ENCODE measurements at places on chromosomes 1 and 21. TPM values are rescaled to one million over a fixed set of nuclear protein-coding genes. Genes with fewer than 3 reads are reported as not detected.

Gene DCST1
- not detected for total RNA-seq

GRCh38 chr1:39346872-39347271 is 142.4 kb downstream of the MACF1 start:
- DNase-seq, result no peak

Gene DYNLT4
- not detected for total RNA-seq

GRCh38 chr1:47393141-47393540 is 22.9 kb upstream of the FOXE3 start:
- DNase-seq, result peak; percentile 13

GRCh38 chr1:194533641-194534040 is 1347.2 kb upstream of the B3GALT2 start:
- no peak for DNase-seq

Gene TSPAN2
- total RNA-seq, result 10.9 TPM

GRCh38 chr1:43238085-43238484 is 31.7 kb upstream of the TMEM125 start:
- DNase-seq, result peak; percentile 61

GRCh38 chr1:53659436-53659835 is 79.5 kb downstream of the GLIS1 start:
- no peak for DNase-seq

DNA sequence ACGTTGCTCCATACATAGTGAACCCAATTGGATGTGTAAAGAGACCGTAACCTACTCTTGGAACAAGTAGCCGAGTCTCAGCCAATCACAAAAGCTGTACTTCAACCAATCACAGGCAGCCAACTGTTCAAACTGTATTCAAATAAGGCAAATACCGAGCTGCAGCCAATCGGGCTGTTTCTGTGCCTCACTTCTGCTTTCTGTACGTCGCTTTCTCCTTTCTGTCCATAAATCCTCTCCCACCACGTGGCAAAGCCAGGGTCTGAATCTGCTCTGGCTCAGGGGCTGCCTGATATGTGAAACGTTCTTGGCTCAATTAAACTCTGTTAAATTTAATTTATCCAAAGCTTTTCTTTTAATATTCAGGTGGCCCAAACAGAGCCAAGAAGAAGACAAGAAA is 210.3 kb downstream of the URB2 start:
- DNase-seq, result no peak

Gene STXBP3
- total RNA-seq, result 13.7 TPM

DNA sequence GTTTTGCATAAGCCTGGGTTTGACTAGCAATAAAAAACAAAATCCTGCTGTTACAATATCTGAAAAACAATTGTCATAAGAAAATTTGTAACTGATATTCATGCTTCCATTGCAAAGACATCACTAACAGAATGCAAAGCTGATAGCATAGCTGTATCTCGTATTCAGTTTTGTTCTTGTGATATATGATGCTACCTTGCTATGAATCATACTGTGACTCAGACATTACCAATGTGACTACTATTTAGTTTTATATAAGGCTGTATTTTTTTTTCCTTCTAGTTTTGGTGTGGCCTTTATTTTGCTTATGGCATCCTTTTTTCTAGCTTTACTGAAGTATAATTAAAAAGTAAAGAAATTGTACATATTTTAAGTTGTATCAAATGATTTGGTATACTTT is 1381.8 kb downstream of the MRPL39 start:
- DNase-seq, result no peak

Gene NPR1
- total RNA-seq, result 187 TPM

DNA sequence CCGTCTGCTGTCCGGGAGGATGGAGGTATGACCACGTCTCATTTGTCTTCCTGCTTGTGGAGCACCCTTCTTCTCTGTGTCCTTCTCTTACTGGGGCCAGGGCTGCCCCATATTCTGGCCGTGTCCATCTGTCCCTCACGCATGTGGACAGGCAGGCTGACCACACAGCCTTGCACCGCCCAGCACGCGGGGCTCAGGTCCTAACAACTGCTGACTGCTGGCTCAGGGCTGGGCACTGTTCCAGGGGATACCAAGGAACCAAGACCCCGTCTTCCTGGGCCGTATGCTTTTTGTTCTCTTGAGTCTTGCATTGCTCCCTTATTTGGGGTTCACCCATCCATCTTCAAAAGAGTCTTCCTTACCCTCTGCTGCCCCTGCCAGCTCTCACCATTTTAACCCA is 17.5 kb upstream of the SPSB1 start:
- DNase-seq, result no peak

Gene KCNE2
- total RNA-seq, result not detected

GRCh38 chr1:1038694-1039093 is 18.8 kb downstream of the AGRN start:
- DNase-seq, result no peak

- no peak for DNase-seq
These were observed 59.6 kb upstream of the CYYR1 start for GRCh38 chr21:26632691-26633090.

DNA sequence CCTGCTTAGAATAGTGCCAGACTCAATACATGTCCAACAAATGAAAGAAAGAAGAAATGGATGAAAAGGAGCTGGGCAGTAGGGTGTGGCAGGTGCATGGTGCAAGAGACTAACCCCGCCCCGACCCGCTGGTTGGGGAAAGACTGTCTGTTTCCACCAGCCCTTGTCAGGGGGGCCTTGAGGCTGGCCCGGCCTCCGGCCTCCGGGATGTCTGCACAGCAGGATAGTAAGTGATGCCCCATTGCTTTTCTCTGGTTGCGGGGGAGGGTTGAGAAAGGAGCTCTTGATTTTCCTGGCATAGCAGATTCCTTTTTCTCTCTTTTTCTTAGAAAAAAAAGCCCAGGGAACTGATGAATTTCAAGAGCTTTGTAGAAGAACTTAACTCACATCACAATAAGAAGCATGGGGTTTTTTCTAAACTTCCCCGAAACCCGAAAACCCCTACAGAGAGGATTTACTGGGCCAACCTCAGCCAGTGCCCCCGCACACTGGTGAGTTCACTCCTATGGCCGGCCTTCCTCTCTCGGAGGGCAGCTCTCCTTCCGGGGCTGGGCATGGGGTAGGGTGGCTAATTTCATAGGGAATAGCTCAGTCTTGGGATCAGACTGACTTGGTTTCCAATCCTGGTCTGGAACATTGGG is 12.5 kb upstream of the TTC22 start:
- DNase-seq, result peak; percentile 34

DNA sequence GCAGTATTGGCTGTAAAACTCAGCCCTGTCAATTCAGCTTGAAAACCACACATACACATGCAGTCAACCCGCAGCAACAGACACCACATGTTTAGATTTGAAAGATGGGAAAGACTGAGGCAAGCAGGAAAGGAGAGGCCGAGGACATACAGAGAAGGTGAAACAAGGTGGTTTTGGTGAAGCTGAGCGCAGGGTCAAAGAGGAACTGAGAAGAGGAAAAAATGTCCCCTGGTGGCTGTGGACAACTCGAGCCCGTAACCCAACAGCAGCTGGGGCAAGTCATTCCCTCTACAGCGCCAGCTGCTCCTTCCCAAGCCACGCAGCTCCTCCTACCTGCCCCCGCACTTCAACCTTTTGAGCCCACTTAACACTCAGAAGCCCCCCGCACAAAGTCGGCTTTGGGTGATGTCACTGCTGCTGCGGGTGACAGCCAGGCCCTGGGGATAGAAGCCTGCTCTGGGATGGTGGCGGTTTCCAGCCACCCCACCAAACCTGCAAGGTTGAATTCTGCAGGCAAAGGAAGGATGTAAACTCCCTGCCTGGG is 63.0 kb downstream of the KCNN3 start:
- DNase-seq, result no peak

Gene SLC16A4
- 5.6 TPM for total RNA-seq

GRCh38 chr1:225965231-225965630 is 24.2 kb upstream of the LEFTY2 start:
- no peak for DNase-seq

- no peak for DNase-seq
These were observed 5.0 kb downstream of the SELP start for GRCh38 chr1:169624912-169625311.

Gene S100A2
- not detected for total RNA-seq

DNA sequence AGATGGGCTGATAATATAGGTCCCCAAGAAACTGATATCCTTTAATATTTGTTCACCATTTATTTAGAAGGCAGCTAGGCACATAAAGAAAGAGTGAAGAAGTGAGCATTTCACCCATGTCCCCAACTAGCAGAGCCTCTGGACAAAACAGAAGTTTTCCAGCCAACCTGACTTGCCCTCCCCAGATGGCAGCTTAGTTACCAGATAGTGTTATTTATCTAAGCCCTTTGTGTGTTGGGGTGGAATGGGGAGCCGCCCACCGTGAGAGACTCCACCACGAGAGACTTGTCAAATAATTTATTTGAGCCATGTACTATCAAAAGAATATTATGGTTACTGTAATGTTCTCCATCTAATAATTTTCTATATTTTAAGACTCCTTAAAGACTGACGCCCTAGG is 54.9 kb upstream of the C1orf198 start:
- DNase-seq, result no peak

DNA sequence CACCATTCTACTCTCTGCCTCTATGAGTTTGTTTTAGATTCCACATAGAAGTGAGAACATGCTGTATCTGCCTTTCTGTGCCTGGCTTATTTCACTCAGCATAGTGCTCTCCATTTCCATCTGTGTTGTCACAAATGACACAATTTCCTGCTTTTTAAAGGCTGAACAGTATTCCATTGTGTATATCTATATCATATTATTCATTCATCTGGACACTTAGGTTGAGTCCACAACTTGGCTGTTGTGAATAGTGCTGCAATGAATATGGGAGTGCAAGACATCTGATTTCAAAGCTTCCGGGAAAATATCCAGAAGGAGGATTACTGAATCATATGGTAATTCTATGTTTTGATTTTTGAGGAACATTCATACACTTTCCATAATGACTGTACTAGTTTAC is 20.1 kb upstream of the DONSON start:
- DNase-seq, result no peak

- DNase-seq, result no peak
These were observed 174.5 kb upstream of the POU3F1 start for GRCh38 chr1:38221006-38221649.

- DNase-seq, result no peak
These were observed 76.3 kb downstream of the RUSC1 start for GRCh38 chr1:155396874-155397476.

- no peak for DNase-seq
These were observed 21.0 kb downstream of the HSPA13 start for GRCh38 chr21:14361958-14362357.

DNA sequence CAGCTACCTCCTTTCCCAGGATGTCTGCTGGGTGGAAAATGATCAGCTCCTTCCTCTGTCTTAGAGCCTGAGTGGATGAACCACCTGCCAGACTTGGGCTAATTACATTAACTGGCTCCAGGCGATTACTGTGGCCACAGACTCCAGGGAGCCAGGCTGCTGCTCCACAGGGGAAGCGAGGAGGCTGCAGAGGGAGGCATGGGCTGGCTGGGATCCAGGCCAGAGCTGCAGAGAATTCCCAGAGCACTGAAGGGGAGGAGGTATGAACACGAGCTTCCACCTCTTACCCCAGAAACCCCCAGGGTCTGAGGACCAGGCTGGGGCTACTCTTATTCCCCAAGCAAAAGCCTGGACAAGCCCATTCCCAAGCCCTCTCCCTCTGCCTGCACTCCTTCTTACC is 136.0 kb upstream of the KLHDC7A start:
- DNase-seq, result no peak

Gene EVA1C
- total RNA-seq, result 147 TPM

DNA sequence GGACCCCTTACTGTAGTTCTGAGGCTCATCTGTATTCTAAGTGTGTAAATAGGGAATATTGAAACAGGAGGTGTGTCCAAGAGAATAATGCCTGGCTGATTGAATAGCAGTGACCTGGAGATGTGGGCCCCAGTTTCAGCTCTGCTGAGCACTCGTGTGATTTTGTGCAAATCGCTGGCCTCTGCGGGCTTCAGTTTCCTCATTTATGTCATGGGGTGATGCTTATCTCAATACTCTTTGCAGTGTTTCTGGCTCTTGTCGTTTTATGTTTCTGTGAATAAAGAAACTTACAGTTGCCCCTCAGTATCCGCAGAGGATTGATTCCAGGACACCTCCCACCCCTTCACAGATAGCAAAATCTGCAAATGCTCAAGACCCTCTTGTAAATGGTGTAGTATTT is 5.0 kb downstream of the COG2 start:
- no peak for DNase-seq

Gene CD1B
- not detected for total RNA-seq

Gene ADAMTSL4
- 85.3 TPM for total RNA-seq

GRCh38 chr1:161200421-161200991 is 1.7 kb upstream of the ADAMTS4 start:
- no peak for DNase-seq

DNA sequence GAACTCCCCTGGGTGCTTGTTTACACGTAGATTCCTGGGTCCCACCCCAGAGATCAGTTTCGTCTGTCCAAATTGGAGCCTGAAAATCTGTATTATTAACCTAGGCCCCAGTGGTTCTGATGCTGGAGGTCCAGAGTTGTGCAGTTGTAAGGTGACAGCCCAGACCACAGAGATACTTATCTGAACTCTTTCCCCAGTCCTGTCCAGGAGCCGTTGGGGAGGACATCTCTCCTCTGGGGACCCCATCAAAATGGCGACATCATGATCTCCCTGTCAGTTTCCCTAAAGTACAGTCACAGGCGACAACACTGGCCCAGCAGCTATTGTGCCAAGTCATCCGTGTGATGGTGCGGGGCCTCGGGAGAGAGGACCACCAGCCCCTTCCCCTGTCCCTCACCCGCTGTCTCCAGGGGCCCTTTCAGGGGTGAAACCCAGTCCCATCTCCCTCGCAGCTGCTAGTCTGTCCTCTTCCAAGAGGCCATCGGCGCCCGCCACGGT is 749 bp upstream of the EFHD2 start:
- DNase-seq, result no peak

GRCh38 chr1:235736263-235736662 is 86.7 kb upstream of the GNG4 start:
- DNase-seq, result no peak

DNA sequence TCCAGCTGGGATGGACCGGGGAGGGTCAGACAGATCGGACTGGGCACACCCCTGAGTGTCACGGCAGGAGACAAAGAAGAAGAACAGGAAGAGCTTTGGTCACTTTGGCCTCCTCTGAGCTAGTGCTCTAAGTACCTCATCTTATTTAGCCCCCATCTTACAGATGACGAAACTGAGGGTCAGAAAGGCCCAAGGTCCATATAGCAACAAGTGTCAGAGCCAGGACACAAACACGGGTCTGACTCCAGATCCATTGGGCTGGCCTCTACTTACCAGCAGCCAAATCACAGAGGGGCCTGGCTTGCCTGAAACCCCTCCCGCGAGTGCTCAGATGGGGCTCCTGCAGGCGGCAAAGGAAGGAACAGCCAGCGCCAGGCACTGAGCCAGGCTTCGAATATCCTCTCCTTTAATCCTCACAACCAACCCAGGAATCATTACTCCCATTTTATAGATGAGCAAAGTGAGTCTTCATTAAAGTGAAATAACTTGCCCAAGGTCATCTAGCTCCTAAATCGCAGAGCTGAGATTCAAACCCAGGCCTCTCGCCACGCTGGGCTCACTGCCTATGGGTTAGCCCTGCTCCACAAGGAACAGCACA is 25.7 kb upstream of the SELENON start:
- DNase-seq, result no peak

GRCh38 chr1:7646981-7647901 is 123.9 kb upstream of the VAMP3 start:
- DNase-seq, result no peak

Gene NTNG1
- total RNA-seq, result not detected

Gene AQP10
- not detected for total RNA-seq

- DNase-seq, result no peak
These were observed 5.1 kb downstream of the HOOK1 start for GRCh38 chr1:59819566-59820438.

GRCh38 chr1:32464716-32465577 is at the start of gene ZBTB8B:
Gene ZBTB8B, plus strand, starts transcription at chr1:32465072. Its CDS starts 5,553 bp downstream, at chr1:32470625.
- peak; percentile 72 for DNase-seq

- DNase-seq, result no peak
These were observed 1.6 kb downstream of the C1orf21 start for GRCh38 chr1:184388319-184388889.
